ACHN (cell line): ENCODE measurements at places on chromosomes 4 and X.

GRCh38 chr4:108303488-108304177, 134.9 kb upstream of the LEF1 start:
- DNase-seq, result no peak

DNA sequence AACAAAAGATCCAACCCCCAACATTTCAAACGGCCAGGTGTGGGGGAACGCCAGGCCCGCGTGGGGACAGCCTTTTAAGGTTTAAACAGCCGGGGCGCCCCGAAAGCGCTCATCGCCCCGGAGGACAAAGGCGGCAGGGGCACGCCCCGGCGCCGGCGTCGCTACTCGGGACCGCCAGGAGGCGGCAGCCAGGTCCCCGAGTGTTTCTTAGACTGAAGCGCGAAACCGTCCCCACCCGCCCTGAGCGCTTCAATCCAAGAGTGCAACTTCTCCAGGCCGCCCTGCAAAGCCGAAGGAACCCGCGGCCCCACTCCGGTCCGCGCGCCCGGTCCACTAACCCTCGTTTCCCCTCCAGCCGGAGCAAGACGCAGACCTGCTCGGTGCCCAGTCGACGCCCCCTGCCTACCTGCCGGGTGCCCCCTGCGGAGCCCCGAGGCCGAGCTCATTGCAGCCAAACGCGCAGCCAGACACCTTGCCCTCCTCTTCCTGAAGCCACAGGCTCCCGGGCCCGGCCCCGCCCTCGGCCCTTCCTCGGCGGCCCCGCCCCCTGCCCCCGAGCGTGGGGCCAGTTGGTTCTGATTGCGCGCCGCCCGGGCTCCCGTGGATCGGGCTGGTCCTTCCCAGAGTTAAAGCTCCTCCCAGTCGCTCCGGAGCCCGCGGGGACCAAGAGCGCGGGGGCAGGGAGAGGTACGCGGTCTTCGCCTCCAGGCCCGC, at the start of gene CASP6:
Gene CASP6 (minus strand): TSS at position 496 of the 714 bp plus-strand sequence. CDS start 50 bp downstream, at position 446.
- peak; percentile 79 for DNase-seq

DNA sequence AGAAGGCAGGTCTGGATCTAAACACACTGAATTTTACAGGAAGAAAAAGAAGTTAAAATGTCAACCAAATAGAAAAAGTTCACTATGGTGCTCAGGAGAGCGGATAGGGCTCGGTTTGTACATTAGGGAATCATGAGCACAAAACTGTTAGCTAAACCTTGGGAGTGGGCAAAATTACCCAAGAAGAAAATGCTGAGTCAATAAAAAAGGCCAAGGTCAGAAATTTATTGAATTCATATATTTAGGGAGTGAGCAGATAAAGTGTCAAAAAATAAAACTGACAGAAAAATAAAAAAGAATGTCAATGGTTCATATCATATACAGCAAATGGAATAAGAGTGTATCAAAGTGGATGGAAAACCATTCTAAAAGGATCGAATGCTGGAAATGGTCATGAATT, 452.5 kb upstream of the SMIM31 start:
- DNase-seq, result no peak

- no peak for DNase-seq
These were observed 457.9 kb downstream of the GPAT3 start for GRCh38 chr4:83993774-83994173.

DNA sequence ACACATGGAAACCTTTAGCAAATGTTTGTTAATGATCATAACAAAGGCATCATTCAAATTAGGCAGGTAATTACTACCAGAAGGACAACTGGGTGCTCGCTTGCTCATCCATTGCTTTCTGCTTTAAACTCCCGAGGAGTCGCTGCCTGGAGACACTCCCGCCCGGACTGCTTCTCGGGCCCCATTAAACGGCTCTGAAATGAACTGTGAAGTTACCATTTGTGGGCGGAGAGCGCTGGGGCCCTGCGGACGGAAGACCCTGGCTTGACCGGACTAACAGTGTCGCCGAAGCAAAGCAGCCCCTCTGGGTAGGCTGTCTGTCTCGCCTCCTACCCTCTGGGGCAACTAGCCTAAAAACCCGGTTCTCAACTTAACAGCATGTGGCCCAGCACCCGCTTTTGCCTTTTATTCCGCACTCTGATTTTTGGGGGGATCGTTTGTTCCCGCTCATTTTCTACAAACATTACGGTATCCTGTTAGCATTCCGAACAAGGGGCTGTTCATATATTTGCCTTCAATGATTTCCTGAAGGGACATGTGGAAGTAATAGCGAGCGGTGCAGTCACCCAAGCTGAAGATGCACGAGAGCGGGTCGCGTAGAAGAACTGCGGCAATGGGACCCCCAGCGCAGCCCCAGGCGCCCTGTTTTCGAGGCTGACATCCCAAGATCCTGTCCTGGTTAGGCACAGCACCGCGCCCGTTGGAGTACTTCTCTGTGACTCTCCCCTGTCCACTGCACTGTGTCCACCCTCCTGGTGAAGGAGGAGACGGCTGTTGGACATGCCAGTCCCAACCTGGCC, 1.6 kb upstream of the PDGFRA start:
- peak; percentile 33 for DNase-seq

GRCh38 chrX:18353931-18354368, 538 bp downstream of the SCML2 start:
- DNase-seq, result peak; percentile 34
